ENCODE measurements at places on chromosomes 2 and 18.

GRCh38 chr2:178211943-178212342 lies 17.6 kb downstream of the OSBPL6 start:
- DNase-seq = peak; percentile 38

DNA sequence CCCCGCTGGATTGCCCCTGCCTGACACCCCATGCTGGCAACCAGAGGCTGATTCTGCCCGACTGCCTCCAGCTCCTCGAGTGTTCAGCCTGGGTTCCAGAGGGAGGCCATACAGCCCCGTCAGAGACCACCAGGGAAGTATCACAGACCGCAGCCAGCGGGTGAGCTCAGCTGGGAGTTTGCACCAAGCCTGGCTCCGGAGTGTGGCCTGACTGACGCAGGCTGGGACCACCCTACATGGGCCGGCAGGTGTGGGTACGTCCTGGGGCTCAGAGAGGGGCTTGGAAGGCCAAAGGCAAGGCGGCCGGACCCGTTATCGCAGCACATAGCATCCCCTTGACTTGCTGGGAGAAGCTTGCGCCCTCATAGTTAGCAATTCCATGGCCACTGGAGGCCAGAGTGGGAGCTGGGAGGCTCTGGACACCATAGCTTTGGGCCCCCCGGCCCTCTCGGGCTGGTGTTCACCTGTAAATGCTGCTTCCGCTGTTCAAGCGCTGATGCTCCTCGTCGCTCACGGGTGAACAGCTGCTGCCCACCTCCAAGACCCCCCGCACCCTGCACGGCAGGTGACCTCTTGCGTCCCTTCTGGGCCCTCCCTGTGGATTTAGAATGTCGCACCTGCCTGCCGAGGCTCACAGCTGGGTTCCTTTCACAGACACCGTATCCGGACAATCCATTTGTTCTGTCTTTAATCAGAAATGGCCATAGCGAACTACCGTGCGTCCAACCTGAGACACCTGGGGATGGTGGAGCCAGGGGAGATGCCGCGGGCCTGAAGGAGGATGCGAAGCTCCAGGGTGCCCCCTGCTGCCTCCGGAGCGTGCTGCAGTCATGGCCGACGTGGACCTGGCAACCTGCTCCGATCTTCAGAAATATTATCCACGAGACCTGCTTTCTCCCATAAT lies 31.2 kb upstream of the SLC66A3 start:
- DNase-seq = peak; percentile 89

DNA sequence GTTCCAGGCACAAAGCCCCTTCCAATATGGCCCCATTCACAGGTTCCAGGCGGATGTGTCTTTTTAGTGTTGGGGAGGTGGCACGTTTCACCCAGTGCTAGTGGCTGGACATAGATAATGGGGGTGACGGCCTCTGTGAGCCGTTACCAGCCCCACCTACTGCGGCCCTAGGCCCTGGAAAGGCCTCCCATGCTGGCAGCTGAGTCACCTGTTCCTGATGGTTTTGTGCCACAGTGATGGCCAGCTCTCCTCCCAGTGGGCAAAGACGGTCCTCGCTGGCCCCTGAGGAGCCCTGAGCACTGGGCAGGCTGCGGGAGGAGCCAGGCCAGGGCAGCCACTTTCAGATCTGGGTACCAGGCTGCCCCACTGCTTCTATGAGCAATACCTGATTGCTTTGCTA lies 40.0 kb upstream of the GPC1 start:
- no peak for DNase-seq

DNA sequence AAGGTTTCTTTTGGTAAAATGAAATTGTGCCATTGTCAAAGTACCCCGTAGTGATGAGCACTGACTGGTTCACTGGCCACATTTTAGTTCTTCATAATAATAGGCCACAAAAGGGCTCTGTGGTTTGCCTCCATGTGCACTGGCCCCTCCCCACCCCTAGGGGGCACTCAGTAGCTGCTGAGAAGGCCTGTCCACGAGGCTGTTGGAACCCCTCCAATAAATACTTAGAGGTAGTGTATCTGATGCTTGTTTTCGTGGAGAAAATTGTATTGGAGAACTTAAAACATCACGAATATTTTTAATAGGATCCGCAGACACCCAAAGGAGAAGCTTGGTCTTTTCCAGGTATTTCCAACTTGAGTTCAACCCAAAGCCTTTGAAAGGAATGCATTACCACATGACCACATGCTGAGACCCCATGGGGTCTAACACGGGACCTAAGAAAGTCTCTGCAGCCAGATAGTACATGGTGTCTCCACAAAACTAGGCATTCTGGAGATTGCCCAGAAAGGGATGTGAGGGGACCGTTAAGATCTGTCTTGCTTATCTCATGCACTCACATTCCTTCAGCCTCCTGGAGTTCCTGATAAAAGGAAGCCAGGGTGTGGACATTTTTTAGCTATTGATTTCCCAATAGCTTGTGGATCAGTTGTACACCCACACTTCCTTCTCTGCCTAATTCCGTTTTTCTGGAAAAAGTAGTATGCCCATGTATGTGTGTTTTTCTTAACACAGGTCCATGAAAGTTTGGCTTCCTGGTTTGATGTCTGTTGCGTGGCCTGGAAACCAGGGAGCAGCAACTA lies 28.5 kb upstream of the NOSTRIN start:
- DNase-seq = peak; percentile 68

Data from WERI-Rb-1 (cell line).